ENCODE measurements at places on chromosomes 1 and 21. TPM values are rescaled to one million over a fixed set of nuclear protein-coding genes. Genes with fewer than 3 reads are reported as not detected.

GSTM5 gene
- not detected for total RNA-seq

ZNF672 gene
- total RNA-seq: 19.2 TPM

GUCA2B gene
- not detected for total RNA-seq

LRRIQ3 gene
- total RNA-seq: 0.58 TPM

KIF26B gene
- total RNA-seq: 0.09 TPM

SLC44A5 gene
- 0.04 TPM for total RNA-seq

DDR2 gene
- total RNA-seq: 0.51 TPM

FCGR3B gene
- total RNA-seq: not detected

VANGL2 gene
- total RNA-seq: 0.74 TPM

OR2L2 gene
- total RNA-seq: not detected

ZFP69 gene
- not detected for total RNA-seq

SLC30A10 gene
- total RNA-seq: 0.05 TPM

PODN gene
- total RNA-seq: not detected

GJA8 gene
- total RNA-seq: not detected

LCA5L gene
- 1.6 TPM for total RNA-seq

TNFSF18 gene
- not detected for total RNA-seq

All from A549 treated with dexamethasone at 1 μM for 4 hours (cell line).